ENCODE measurements at places on chromosomes 16 and 17.

- no peak for DNase-seq
Measured at GRCh38 chr17:68676856-68677255, 75.7 kb upstream of the FAM20A start.

DNA sequence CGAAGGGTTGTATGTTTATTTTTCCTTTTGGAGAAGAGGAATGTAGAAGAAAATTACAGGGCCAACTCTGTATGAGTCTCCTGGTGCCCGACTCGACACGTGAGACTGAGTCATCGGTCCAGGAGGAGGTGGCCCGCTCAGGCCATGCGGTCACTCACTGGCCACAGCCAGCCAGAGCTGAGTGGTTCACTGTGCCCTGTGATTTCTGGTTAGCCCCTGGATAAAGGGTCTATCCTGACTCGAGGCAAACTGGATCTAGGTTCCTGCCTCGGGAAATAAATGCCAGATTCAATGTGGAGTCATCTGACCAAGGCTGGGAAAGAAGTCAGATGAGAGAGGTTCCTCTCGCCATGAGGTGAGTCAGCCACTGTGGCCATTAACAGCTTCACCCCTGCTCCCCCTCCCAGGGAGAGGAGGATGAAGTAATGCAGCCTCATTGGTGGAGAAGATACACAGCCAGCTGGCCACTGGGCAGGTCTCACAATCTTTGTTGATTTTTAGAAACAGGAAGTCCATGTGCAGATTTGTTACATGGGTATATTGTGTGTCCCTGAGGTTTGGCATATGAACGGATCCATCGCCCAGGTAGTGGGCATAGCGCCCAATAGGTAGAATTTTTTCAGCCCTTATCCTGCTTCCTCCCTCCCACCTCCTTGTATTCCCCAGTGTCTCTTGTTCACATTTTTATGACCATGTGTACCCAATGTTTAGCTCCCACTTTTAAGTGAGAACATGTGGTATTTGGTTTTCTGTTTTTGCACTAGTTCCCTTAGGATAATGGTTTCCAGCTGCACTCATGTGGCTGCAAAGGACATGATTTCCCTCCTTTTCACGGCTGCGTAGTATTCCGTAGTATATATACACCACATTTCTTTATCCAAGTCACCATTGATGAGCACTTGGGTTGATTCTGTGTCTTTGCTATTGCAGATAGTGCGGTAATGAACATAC, 21.7 kb upstream of the USP36 start:
- DNase-seq: no peak

DNA sequence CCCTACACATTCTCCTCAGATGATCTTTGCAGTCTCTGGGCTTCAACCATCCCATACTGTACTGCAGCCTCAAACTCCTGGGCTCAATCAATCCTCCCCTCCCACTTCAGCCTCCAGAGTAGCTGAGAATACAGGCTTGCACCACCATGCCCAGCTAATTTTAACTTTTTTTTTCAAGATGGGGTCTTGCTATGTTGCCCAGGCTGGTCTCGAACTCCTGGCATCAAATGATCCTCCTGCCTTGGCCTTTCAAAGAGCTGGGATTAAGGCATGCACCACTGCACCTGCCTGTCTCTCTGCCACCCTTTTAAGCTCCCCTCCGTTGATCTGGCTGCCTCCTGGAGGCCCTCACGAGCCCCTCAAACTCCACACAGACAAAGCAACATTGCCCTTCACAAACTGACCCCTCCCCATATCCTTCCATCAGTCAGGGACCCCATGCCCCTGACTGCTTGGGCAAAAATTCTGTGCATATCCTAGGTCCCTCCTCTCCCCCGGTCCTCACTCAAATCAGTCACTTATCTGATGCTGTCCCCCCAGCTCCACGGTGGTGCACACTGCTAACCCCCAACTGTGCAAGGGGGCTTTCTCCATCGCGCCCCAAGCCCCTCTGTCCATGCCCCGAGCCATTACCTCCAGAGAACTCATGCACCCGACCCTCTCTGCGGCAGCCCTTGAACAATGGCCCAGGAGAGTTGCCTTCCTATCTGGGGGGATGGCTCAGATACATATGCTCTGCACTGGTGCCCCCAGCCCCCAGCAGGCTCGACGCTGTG, 252.9 kb downstream of the KATNIP start:
- no peak for DNase-seq

DNA sequence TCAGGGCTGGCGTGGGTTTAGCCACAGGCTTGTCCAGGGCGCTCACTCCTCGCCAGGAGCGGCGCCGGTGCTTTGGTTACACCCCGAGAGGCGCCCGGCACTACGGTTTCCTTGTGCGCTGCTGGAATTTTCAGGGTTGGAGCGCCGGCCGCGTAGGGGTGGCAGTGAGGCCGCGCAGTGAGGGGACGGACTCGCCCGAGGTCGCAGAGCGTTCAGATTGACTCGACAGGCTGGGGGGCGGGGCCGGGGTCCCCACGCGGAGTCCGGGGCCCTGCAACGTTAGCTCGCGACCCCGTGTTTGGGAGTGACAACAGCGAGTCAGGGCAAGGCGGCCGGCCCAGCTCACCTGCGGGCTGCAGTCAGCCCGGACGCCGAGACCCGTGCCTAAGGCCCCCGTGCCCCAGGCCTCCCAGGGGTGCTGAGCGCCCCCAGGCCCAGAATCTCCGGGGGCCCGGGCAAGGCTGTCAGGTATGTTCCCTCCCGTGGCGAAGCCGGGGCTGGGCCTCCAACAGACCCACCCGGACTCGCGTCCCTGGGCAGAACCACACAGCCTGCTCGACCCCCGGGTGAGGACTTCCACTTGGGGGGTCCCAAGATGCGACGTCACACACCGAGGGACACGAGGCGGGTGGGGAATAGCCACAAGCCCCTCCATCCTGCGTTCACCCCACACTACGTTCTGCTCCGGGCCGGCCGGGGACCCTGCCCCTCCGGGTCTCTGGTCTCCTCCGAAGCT, 1.3 kb upstream of the ACTG1 start:
- DNase-seq: no peak

- DNase-seq: no peak
Measured at GRCh38 chr17:48617471-48618255, 2.6 kb upstream of the HOXB8 start.

Data from NCI-H2081 treated with DMSO at 0.1 percent for 48 hours (cell line).